RCC 7860 (cell line): ENCODE measurements at places on chromosomes 6 and 20.

DNA sequence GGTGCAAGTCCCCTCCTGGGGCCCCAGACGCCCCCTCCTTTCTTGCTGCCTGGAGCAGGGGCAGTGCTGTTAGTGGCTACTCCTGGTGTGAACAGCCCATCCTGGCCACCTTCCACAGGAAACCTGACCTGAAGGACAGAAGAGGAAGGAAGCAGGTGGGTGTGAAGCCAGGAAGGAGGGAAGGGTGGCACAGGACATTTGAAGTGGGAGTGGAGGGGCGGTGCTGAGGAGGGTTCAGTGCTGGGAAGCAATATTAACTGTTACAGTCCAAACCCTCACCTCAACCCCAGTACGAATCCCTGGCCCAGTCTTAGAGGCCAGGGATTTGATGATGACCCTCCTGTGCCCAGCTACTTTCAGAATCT is 766 bp downstream of the PRICKLE4 start:
- DNase-seq: no peak

GRCh38 chr20:42281801-42282200 is 663.6 kb upstream of the CHD6 start:
- no peak for DNase-seq

DNA sequence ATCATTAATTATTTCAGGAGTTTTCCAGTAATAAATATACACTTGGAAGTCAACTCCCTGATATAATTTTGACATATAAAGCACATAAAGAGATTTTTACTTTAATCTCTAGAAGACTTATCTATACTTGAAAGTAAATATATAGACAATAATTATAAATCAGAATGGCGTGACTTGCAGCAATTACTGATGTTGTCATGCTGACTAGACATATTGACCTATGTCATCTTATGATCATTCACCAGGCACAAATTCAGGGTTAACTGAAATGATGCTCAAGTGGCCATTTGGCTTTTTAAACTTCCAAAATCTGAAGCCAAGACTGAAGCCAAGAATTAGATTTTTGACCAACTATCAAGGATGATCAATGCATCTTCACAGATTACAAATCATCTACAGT is 192.2 kb downstream of the MCHR2 start:
- no peak for DNase-seq

GRCh38 chr6:91428296-91428695 is 841.4 kb upstream of the MAP3K7 start:
- DNase-seq: no peak

GRCh38 chr6:23435126-23435525 is 690.9 kb upstream of the NRSN1 start:
- DNase-seq: no peak

- no peak for DNase-seq
These were observed 3.0 kb upstream of the RBBP8NL start for GRCh38 chr20:62430311-62430853.

GRCh38 chr6:138580801-138581200 is 81.5 kb upstream of the NHSL1 start:
- no peak for DNase-seq

DNA sequence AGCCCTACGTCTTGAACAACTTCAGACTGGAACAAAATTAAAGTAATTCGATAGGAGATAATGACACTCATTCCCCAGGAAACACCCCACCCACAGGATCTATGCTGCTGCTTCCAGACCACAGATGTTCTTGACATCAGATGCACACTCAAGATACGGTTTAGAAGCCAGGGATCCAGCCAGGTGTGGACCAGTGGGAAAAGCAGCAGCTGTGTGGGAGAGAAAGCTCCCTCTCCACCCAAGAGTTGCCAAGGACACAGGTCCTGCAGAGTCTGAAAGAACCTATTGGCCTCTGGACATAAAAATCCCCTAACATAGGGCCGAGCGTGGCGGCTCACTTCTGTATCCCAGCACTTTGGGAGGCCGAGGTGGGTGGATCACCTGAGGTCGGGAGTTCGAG is 91.7 kb upstream of the NFATC2 start:
- DNase-seq: no peak

DNA sequence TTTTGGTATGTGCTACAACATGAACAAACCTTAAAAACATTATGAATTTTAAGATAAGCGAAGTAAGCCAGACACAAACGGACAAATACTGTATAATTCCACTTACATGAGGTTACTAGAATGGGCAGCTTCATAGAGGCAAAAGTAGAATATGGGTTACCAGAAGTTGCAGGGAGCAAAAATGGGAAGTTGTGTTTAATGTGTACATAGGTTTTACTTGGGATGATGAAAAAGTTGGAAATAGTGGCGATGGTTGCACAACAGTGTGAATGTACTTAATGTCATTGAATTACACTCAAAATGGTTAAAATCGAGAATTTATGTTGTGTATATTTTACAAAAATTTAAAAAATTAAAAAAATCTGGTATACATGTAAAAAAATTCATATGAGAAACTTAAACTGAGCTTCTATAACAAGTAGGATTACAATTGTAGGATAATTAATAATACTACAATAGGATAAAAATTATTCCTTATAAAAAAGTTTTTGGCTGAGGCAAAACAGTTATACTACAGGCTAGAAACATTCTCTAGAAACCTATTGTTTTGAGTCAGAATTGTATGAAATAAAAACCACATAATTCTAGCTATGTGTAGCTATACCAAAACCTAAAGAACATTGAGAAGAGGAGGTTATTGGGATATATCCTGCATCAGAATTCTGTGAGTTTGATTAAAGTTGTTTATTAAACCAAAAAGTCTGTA is 24.8 kb upstream of the DYNLRB1 start:
- no peak for DNase-seq

DNA sequence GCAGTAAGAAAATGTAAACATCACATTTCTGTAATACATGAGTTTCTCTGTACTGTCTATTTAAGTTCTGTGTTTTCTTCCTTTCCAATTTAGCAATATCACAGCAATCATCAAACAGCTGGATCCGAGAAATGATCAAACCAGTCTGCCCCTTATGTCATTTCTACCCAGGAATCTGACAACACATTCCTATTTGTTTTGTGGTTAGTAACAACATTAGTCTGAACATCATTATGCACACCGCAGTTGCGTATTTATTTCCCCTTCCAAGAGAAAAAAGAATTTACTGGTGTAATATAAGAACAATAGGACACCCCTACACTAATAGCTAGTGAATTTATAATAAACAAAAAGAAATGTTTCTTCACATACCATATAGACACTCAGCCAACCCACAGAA is 179.5 kb downstream of the BTBD9 start:
- DNase-seq: no peak

DNA sequence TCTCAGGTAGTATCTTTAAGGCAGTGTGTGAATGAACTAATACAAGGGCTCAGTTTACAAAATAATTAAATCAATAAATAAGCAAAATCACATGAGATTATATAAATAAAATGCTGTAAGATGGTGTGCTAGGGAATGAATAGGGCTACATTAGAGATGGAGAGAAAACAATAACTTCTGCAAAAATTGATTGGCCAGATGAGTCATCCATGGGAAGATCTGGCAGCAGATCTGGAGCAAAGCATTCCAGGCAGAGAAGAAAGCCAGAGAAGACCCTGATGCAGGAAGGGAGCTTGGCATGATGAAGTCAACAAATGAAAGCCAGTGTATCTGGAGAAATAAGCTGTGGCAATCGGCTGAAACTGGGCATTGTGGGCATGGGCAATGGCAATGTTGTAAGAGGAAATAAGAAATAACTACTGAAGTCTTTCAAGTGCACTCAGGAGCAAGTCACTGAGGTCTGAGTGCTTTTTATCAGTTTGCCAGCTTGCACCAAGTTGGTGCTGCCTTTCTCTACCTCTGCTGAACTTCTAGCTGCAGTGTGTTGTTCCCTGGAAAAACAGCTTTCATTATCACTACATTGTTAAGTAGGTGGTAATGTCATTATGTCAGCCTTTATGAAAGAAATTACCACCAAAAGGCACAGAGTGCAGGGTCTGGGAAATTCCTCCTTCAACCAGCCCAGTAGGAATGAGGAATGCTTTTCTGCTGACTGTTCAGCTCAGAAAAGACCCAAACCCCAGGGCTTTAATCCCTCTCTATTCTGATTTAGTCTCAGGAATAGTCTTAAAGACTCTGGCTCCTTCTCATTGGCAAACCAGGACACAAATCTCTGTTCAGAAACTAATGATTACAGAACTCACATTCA is 231.6 kb downstream of the HTR1B start:
- DNase-seq: no peak

GRCh38 chr6:107246249-107246971 is 131.1 kb upstream of the BEND3 start:
- no peak for DNase-seq

GRCh38 chr6:86859513-86859912 is 77.8 kb upstream of the HTR1E start:
- no peak for DNase-seq

GRCh38 chr6:81759782-81760181 is 7.3 kb upstream of the TENT5A start:
- DNase-seq: no peak

- DNase-seq: no peak
These were observed 13.5 kb upstream of the SNRPC start for GRCh38 chr6:34743625-34744293.

- DNase-seq: no peak
These were observed 8.5 kb upstream of the RSPO4 start for GRCh38 chr20:1010659-1011058.

DNA sequence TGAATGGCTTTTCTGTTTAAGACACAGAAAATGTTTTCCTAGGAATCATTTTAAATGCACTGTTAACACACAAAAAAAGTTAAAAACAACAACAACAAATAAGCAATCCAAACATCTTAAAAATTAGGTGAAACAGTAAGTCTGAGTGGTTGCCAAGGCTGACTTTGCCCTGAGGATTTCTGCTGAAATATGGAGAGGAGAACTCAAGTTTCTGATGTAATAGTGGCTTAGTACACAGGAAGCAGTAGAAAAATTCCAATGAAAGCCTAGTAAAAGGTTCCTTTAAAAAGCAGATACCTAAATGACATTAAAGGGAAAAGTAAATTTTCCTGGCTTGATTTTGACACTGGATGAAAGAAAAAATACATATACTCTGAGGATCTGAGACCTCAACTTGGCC is 184.2 kb downstream of the EPM2A start:
- no peak for DNase-seq

GRCh38 chr20:62563561-62563960 is 78.7 kb upstream of the SLCO4A1 start:
- DNase-seq: no peak

DNA sequence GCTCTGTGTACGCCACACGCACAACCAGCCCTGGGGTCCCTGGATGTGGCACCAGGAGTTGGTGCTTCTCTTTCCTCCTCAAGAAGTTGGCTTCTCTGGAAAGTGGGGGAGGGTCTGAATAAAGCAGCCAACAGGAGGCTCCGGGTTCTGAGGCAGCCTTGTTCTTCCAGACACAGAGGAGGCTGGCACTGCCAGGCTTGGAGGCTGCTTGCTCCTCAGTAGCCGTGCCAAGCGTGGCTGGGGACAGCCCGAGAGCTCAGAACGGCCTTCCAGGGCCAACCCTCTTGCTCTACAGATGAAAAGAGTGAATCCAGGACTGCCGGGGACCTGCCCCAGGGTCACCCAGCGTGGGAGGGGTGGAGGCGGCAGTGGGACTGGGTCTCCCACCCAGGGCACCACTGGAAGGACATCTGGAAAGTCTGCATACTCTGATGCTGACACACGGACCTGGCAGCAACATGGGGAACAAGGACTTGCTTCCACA is 70.4 kb downstream of the SLC22A23 start:
- no peak for DNase-seq

DNA sequence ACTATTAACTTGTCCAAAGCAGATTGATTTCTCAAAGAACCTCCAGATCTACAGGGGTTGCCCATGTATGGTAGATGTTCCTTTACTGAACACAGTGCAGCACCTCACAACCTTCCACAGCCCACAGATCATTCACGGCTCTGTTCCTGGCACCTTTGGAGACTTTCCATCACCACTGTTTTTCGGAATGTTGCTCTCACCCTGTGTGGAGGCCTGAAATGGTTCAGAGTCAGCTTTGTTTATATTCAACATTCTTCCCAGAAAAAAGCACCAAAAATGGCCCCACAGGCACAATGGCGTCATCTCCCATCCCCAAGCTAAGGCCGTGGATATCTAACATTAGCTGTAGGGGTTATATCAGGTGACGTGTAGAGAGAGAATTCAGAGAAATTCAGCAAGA is 74.7 kb downstream of the DHX35 start:
- DNase-seq: no peak

DNA sequence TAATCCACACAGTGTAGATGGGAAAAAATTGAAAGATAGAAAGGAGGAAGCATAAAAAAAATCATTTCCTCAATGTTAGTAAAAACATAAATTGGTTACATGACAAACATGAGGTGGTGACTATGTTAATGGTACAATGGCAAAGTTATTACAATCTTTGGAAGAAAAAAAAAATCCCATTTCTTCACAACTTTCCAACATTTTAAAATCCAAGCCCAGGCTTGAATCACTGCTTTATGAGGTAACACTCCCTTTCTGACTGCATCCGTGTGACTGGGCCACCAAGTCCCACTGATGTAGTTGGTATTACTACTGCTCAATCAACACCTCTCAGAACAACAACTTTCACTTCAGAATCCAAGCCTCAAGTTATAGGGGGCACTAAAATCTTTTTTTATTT is 160.4 kb downstream of the BTBD9 start:
- no peak for DNase-seq

- DNase-seq: no peak
These were observed 35.2 kb upstream of the NOP56 start for GRCh38 chr20:2617099-2617714.

- DNase-seq: no peak
These were observed 14.6 kb downstream of the NRSN1 start for GRCh38 chr6:24140591-24140990.

GRCh38 chr20:21373436-21373835 is 23.9 kb downstream of the NKX2-4 start:
- DNase-seq: no peak

- no peak for DNase-seq
These were observed 1028.5 kb downstream of the KIF16B start for GRCh38 chr20:15544742-15545141.

DNA sequence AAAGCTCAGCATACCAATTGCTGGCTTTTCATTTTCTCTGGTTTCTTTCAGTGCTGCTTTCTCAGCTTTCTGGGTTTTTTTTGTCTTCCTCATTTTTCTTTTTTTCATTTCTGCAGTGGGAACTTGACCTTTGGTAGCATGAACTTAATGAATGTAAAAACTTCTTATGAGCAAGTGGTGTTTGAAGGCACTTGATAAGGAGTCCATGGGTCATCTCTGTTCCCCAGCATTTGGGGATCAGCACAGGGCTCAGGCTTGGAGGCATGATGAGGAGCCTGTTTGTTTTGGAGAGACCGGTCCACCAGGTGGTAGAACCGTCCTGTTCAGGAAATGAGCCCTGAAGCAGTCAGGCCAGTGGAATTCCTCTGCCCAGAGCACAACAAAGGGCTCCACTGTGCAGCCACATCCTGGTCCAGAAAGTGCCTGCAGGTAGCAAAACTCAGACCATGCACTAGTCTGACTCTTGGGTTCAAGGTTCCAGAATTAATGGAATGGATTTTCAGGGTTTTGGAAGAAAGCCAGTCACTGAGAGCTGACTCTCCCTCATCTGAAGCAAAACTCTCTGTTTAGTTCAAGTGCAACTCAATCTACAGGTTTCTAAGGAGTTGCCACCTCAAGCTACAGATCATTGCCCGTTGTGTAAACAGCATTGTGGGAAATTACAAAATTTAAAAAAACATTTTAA is 52.3 kb upstream of the ADGRF1 start:
- no peak for DNase-seq

GRCh38 chr6:43966374-43966658 is 160.9 kb downstream of the MRPL14 start:
- DNase-seq: no peak
